ENCODE measurements at places on chromosomes 2 and 18. TPM values are rescaled to one million over a fixed set of nuclear protein-coding genes. Genes with fewer than 3 reads are reported as not detected.
A peak's percentile ranks its signal among the peaks of the same experiment; 100 is the strongest.

DNA sequence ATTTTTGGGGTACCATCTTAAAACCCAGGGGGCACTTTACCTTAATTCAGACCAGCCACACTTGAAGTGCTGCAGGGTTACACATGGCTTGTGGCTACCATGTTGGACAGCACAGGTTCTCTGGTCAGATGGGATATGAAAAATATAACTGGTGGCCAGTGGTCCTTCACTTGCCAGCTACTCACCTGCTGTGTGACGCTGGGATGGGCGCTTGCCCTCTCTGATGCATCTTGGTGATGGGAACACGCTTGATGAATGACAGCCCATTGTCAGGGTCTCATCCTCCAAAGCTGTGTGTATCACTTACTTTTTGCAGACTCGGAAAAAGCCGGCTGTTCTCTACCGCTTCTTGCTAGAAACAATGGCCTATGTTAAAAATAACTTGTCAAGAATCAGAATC lies 22.5 kb downstream of the HJURP start:
- no peaks in the 10 kb centered on the region for H3K4me1 ChIP-seq
- DNase-seq = no peak
- no peak overlapping the region for H3K27ac ChIP-seq
- H3K36me3 ChIP-seq = peaks cover 21% of the 10 kb centered on the region

DNA sequence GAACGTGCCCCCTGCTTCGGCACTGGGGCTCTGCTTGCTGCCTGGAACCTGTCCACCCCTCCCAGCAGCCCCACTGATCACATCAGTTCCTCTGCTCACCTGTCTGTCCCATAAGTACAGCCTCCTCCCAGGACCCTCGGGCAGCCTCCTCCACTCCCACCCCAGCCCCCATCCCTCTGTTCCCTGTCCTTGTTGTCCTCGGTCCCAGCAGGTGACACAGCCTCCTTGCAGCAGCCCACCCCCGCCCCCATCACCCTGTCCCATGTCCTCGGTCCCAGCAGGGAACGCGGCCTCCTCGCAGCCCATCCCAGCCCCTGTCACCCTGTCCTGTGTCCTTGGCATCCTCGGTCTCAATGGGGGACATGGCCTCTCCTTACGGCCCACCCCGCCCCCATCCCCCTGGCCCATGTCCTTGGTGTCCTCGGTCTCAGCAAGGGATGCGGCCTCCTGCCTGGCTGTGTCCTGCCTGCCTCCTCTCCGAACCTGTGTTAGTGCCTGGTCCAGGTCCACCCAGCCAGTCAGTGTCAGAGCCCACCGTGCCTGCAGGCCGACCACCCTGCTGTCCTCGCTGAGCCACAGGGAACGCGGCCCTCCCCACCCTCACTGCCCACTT lies 4.3 kb upstream of the OTOS start:
- no peaks in the 10 kb centered on the region for H3K4me1 ChIP-seq
- H3K27ac ChIP-seq = no peak overlapping the region
- H3K4me3 ChIP-seq = no peak overlapping the region

GRCh38 chr18:43180814-43181213 lies 65.3 kb upstream of the RIT2 start:
- H3K4me1 ChIP-seq = no peaks in the 10 kb centered on the region
- H3K4me3 ChIP-seq = no peak overlapping the region
- no peak for DNase-seq

Gene LRRC30
- not detected for total RNA-seq

DNA sequence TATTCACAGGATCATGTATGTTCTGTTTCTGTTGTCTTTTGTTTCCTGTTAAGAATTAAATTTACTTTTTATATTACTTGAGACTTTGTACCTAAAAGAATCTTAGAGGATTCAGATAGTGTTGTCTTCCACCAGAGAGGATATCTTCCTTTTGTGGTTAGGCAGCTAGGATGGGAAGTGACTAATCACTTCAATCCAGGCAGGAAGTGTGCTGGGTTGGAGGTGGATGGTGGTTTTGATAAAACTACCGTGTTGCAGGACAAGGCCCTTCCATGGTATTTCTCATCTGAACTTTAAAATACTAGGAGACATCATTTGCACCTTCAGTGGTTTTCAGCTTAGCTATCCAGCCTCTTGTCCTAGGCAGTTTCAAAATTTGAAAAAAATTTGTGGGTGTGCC lies 728.6 kb upstream of the CDH2 start:
- no peaks in the 10 kb centered on the region for H3K4me1 ChIP-seq
- no peak for DNase-seq
- H3K4me3 ChIP-seq = no peak overlapping the region
- no peaks in the 10 kb centered on the region for H3K36me3 ChIP-seq
- no peak overlapping the region for H3K27ac ChIP-seq
- no peaks in the 10 kb centered on the region for H3K27me3 ChIP-seq

- H3K4me3 ChIP-seq = no peak overlapping the region
- peaks cover 1% of the 10 kb centered on the region for H3K36me3 ChIP-seq
- H3K27ac ChIP-seq = no peak overlapping the region
- no peaks in the 10 kb centered on the region for H3K4me1 ChIP-seq
Observed at GRCh38 chr2:74676331-74676730, 22.3 kb downstream of the SEMA4F start.

DNA sequence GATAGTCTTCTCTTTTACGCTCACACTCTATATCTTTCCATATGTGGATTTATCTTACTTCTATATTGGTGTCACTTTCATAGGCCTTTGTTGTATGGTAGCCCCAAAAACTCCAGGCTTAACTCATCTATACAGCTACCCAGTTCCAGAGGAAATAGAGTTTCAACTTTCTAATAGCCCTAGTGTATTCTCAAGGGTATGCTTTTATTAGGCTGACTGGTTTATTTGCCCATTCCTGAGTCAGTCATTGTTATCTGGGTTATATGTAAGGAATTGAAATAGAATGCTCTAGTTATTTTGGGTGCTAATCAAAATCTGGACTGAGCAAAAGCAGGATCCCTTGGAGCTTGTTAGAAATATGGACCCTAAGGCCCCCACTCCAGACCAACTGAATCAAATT lies 307.4 kb upstream of the KCNJ3 start:
- no peaks in the 10 kb centered on the region for H3K27me3 ChIP-seq
- no peak overlapping the region for H3K27ac ChIP-seq
- DNase-seq = no peak
- H3K36me3 ChIP-seq = no peaks in the 10 kb centered on the region
- H3K4me1 ChIP-seq = no peaks in the 10 kb centered on the region

Gene TMEM198
- 3.3 TPM for total RNA-seq

- peaks cover 58% of the 10 kb centered on the region for H3K36me3 ChIP-seq
- H3K4me3 ChIP-seq = no peak overlapping the region
- no peak overlapping the region for H3K27ac ChIP-seq
- H3K27me3 ChIP-seq = no peaks in the 10 kb centered on the region
- DNase-seq = no peak
Observed at GRCh38 chr2:223894009-223894408, 51.1 kb downstream of the WDFY1 start.

DNA sequence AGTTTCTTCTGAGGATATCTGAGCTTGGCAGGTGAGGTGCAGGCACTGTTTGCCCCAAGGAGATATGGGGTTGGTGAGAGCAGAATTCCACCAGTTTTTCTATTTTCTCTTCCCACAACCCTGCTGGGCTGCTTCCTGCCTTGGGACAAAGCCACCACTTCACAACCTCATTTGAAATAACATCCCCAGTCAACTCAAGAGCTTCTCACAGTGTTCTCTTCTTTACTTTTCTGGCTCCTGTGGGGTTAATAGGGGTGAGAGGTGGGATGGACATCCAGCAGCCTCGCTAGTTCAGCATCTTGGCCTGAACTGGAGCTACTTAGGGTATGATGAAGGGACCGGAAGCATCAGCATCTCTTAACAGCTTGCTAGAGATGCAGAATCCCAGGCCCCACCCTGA lies 106.3 kb downstream of the SLC4A3 start:
- DNase-seq = no peak
- H3K27ac ChIP-seq = no peak overlapping the region
- no peaks in the 10 kb centered on the region for H3K4me1 ChIP-seq
- no peak overlapping the region for H3K4me3 ChIP-seq
- H3K27me3 ChIP-seq = peaks cover 5% of the 10 kb centered on the region

DNA sequence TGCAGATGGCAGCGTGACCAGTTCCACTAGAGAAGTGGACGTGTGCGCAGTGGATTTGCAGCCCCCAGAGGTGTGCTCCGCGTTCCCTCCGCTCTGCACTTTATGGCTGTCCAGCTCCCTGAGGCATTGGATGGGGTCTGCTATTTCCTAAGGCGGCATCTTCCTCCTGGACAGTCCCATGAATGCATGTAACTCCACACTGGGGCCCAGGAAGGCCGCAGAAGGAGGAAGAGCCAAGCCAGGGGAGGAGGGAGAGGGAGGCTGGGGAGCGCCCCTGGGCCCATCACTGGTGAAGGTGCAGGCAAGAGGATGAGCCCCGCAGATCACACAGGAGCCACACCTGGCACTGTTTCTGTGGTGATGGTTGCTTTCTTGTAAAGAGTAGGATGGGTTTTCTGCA lies 99.1 kb downstream of the PTGR3 start:
- H3K27ac ChIP-seq = no peak overlapping the region
- DNase-seq = no peak
- peaks cover 2% of the 10 kb centered on the region for H3K27me3 ChIP-seq
- no peak overlapping the region for H3K4me3 ChIP-seq
- H3K4me1 ChIP-seq = no peaks in the 10 kb centered on the region

Gene ZNF521
- total RNA-seq = not detected

- peaks cover 9% of the 10 kb centered on the region for H3K27me3 ChIP-seq
- peaks cover 10% of the 10 kb centered on the region for H3K4me1 ChIP-seq
- DNase-seq = no peak
- peaks cover under 1% of the 10 kb centered on the region for H3K36me3 ChIP-seq
- H3K4me3 ChIP-seq = no peak overlapping the region
Observed at GRCh38 chr2:28664120-28664842, 87.3 kb upstream of the PPP1CB start.

- H3K36me3 ChIP-seq = peaks cover 42% of the 10 kb centered on the region
- peak overlapping the region; percentile 82 for H3K4me3 ChIP-seq
- peak overlapping the region; percentile 99 for H3K27ac ChIP-seq
- no peaks in the 10 kb centered on the region for H3K27me3 ChIP-seq
- DNase-seq = no peak
- H3K4me1 ChIP-seq = peaks cover 64% of the 10 kb centered on the region
Observed at GRCh38 chr2:85854166-85854509, 34.7 kb downstream of the ST3GAL5 start.

GRCh38 chr2:222424729-222425671 lies 657 bp downstream of the SGPP2 start:
- DNase-seq = peak; percentile 24
- peak overlapping the region; percentile 95 for H3K4me3 ChIP-seq
- H3K4me1 ChIP-seq = peaks cover 60% of the 10 kb centered on the region
- H3K27me3 ChIP-seq = peaks cover 13% of the 10 kb centered on the region
- H3K27ac ChIP-seq = peak overlapping the region; percentile 92
- peaks cover 23% of the 10 kb centered on the region for H3K36me3 ChIP-seq

- H3K4me3 ChIP-seq = no peak overlapping the region
- peaks cover 11% of the 10 kb centered on the region for H3K4me1 ChIP-seq
- peaks cover 4% of the 10 kb centered on the region for H3K36me3 ChIP-seq
- H3K27ac ChIP-seq = no peak overlapping the region
Observed at GRCh38 chr2:71130905-71131244, 441 bp downstream of the MPHOSPH10 start.

DNA sequence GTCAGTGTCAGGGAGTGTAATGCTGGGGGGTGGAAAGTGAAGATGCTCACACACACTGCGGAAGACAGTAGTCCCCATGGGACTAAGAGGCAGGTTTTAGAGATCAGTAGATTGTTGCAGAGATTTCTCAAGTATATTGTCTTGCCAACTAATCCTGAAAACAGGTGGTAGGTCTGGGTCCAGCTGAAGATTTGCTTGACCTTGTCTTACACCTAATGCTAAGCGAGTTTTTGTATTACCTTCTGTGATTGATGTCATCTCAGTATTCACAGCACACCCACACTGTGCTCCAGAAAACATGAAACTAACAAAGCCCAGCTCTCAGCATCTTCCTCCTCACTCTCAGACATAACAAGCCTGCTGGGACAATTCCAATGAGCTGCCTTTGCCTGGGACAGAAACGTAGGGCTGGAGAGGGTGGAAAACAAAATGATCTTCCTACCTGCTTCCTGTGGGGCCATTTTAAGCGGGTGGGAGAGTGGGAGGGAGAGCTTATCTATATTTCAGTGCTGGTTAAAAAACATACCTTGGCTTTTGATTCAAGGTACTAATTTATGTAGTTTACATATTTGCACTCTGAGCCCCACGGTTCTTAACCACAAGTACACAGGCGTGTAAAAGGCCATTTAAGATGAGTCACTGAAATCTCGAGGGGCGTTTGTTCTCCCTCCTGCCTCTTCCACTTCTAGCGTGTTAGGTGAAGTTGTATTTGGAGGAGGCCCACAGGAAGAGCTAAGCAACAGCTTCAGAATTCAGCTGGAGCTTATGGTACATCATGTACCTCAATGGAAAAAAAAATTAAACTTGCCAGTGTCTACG lies 23.1 kb upstream of the RBMS1 start:
- no peak for DNase-seq
- peaks cover 2% of the 10 kb centered on the region for H3K27me3 ChIP-seq
- H3K4me1 ChIP-seq = peaks cover 42% of the 10 kb centered on the region
- peak overlapping the region; percentile 31 for H3K4me3 ChIP-seq

Gene LAMA1
- total RNA-seq = not detected

GRCh38 chr2:60739156-60739555 lies 16.9 kb upstream of the PAPOLG start:
- no peak overlapping the region for H3K27ac ChIP-seq
- no peak for DNase-seq
- peaks cover 8% of the 10 kb centered on the region for H3K4me1 ChIP-seq
- H3K27me3 ChIP-seq = peaks cover 29% of the 10 kb centered on the region

Gene AGXT
- not detected for total RNA-seq

Gene ITGB6
- not detected for total RNA-seq

DNA sequence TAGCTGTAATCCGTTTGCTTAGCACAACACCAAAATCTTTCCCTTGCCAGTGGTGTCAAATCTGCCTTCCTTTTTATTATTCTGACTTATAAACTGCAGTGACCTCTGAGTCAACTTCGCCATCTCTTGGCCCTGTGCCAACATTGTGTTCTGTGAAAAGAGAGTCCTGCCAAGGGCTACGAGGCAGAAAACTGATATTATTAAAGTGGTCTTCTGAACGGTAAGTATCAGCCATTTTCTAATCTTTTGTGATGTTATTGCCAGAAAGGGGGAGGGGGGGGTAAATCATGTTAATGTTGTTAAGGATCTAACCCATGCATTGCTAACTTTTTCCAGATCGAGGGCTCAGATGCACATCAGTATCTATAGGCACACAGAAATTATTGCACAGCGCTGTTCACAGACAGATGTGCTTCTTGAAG lies 121.5 kb upstream of the LTBP1 start:
- H3K27me3 ChIP-seq = no peaks in the 10 kb centered on the region
- H3K4me3 ChIP-seq = no peak overlapping the region
- no peaks in the 10 kb centered on the region for H3K36me3 ChIP-seq
- no peak for DNase-seq
- H3K27ac ChIP-seq = no peak overlapping the region

DNA sequence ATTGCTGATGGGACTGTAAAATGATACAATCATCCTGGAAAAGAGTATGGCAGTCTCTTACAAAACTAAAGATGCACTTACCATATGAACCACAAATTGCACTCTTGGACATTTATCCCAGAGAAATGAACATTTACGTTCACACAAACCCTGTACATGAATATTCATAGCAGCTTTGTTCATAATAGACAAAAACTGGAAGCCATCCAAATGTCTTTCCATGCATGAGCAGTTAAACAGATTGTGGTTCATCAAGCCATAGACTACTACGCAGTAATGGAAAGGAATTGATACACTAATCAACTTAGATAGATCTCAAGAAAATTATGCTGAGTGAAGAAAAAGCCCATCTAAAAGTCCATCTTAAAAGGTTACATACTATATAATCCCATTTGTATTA lies 156.1 kb upstream of the SLC39A10 start:
- no peaks in the 10 kb centered on the region for H3K27me3 ChIP-seq
- H3K4me1 ChIP-seq = peaks cover 36% of the 10 kb centered on the region
- H3K27ac ChIP-seq = no peak overlapping the region
- DNase-seq = no peak
- H3K4me3 ChIP-seq = no peak overlapping the region
- H3K36me3 ChIP-seq = peaks cover 24% of the 10 kb centered on the region

Gene NCKAP5
- total RNA-seq = not detected
